ENCODE measurements at places on chromosomes 7 and 10.

- no peak for DNase-seq
Observed at GRCh38 chr10:809671-810350, 120.3 kb upstream of the DIP2C start.

DNA sequence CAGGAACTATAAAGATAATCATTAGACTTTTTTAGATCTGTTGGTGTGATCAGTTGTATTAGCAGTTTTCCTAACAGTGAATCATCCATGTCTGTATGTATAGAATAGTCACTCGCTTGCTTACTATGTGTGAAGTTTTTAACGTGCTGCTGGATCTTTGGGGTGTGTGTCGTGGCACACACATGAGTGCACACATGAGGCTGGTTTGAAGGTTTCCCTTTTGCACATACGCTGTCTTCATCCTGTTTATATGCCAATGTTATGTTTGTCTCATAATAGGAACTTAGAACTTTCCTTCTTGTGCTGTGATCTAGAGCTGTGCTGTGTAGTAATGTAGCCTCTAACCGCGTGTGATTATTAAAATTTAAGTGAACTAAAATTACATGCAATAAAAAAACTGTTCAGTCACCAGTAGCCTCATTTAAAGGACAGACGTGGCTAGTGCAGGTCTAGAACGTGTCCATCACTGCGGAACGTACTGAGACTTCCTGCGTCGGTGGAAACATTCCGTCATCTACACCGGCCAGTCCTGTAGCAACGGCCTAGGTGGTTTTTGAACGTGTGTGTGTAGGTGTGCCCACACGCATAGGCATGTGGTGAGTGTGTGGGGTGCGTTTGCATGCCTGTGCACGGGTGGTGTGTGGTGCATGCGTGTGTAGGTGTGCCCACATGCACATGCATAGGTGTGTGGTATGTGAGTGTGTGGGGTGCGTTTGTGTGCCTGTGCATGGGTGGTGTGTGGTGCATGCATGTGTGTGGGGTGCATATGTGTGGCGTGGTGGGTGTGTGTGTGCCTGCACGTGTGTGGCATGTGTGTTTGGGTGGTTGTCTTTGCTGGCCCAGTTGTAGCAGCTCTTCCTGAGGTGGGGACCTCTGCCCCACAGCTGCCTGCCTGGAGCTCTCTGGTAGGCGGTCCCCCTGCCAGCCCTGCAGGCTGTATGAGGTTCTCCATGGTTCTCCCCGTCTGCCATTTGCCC lies 56.6 kb downstream of the INPP5A start:
- no peak for DNase-seq

DNA sequence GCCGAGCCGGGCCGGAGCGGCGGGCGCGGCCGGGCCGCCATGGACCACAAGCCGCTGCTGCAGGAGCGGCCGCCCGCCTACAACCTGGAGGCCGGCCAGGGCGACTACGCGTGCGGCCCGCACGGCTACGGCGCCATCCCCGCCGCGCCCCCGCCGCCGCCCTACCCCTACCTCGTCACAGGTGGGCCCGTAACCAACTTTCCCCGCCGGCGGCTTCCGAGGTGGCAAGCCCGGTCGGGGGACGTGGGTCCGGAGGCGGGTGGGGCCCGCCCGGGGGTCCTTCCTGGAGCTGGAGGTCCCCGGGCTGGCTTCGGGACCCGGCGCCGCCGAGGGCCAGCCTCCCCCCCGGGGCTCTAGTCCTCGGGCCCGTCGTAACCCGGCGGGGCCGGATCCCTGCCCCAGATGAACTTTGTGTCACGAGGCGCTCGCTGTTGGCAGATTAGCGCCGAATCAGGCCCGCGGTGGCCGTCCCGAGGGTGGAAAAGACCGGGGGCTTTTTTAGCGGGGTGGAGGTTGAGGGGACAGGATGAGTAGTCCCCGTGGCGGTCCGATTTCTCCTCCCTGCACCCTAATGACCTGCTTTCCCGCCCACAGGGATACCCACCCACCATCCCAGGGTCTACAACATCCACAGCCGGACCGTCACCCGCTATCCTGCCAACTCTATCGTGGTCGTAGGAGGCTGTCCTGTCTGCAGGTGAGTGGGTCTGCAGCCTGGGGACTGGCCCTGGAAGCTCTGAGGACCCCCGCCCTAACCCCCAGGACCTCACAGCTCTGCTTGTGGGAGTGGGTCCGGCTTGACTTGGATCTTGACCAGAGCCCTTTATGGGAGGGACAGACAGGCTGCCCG lies 496 bp downstream of the BRI3 start:
- DNase-seq, result no peak

DNA sequence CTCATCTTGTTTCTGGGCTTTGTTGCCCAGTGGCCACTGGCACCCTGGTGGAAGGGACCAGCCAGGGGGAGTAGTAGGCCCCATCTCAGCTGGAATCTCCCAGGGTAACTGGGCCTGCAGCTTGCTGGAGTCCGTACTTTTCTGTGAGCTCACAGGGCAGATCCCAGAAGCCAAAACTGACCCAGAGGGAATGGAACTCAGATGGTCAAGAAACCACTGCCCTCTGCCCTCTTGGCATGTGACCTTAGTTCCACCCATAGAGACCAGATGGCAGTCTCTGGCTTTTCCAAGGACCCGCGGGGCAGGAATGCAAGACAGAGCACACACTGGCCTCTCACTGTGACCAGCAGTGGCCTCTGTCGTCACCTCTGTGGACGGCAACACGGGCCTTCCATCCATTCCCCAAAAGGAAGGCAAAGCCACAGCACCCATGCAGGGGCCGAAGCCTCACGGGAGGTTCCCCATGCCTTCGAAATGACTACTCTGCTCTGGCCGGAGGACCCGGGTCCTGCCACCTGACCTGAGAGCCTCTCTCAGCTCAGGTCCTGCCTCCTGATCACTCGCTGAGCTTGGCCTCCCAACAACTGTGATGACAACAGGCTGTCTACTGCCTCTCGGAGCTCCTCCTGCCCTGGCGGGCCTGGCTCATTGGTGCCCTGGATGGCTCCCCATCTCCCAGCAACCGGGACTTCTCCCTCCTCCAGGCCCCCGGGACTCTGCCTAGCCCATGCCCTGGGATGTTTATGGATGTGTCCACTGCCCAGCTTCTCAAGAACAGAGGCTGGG lies 29.9 kb downstream of the MYL10 start:
- no peak for DNase-seq

- no peak for DNase-seq
Observed at GRCh38 chr7:112283382-112283910, 77.0 kb downstream of the ZNF277 start.

GRCh38 chr7:130926001-130926691 lies 192.1 kb upstream of the KLF14 start:
- DNase-seq, result no peak

- DNase-seq, result no peak
Observed at GRCh38 chr10:97575127-97575668, 2.6 kb downstream of the ANKRD2 start.

Measured in activated CD4-positive, CD25-positive, alpha-beta regulatory T cell treated with anti-CD3 and anti-CD28 coated beads, Interleukin-2, amount 50 U/mL, for 16 hours (primary cell).